ENCODE measurements at places on chromosomes 16 and 17. TPM values are rescaled to one million over a fixed set of nuclear protein-coding genes. Genes with fewer than 3 reads are reported as not detected.
A peak's percentile ranks its signal among the peaks of the same experiment; 100 is the strongest.

The ALDOC gene
- 55.0 TPM for total RNA-seq

The PYCARD gene
- total RNA-seq = 9.6 TPM

The CNEP1R1 gene
- total RNA-seq = 22.6 TPM

DNA sequence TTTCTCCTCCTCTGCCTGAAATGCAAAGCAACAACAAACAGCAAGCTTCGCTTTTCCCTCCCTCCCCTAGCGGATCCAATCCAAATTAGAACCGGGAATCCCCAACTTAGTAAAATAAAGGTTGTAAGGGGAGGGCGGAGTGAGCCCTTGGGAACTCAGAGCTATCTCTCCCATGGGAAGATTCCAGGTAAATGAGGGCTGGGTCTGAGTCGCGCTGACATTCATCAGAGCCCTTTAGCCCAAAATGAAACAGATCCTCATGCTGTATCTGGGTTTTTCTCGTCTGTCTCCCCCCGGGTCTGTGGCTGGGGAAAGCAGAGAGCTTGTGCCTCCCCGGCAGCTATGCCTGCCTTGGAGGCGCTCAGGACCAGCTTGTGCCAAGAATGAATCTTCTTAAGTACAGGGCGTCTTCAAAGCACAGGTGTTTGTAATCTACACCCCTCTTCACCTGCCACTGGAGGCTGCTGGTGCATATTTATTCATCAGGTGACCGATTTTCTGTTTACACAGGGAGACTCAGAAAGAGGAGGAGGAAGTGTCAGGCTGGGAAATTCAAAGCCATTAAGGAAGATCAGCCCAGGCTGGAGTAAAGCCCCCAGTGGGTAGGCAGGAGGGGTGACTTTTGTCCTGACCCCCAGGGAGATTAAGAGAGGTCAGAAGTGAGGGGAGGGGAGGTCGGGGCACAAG lies 55.0 kb upstream of the GSE1 start:
- ATAC-seq = no peak

The PNMT gene
- total RNA-seq = not detected

DNA sequence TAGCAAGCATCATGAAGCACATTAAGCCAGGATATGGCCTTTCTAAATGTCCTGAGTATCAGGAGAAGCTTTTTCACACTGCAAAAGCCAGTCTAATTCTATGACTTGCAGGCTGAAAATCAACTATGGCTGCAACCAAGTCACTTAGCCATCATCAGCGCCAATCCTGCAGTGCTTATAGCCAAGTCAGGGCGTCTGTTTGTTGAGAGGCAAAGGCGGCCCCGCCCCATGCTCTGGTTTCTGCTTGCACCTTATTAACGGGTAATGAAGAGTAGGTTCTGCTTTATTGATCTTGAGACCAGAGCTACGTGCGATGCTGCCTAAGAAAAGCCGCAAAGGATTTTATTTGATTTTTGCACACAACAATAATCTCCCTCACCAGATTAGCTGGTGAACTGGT lies 88.4 kb downstream of the CDH13 start:
- no peak for ATAC-seq

DNA sequence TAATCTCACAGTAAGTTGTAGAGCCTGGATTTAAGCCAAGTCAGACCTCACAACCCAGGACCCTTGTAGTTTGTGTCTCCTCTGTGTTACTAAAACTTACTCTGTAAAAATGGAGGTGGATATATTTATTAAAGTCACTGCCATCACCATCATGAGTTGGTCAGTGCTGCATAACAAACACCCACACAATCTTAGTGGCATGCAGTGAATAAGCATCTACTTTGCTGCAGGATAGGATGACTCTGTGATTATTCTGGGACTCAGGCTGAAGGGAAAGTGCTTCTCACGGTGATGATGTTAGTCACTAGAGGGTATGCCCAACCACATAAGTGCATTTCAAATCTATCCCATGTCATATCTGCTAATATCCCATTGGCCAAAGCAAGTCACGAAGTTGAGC lies 398.7 kb downstream of the XYLT1 start:
- ATAC-seq = peak; percentile 53

The ATP1B2 gene
- total RNA-seq = 0.42 TPM

DNA sequence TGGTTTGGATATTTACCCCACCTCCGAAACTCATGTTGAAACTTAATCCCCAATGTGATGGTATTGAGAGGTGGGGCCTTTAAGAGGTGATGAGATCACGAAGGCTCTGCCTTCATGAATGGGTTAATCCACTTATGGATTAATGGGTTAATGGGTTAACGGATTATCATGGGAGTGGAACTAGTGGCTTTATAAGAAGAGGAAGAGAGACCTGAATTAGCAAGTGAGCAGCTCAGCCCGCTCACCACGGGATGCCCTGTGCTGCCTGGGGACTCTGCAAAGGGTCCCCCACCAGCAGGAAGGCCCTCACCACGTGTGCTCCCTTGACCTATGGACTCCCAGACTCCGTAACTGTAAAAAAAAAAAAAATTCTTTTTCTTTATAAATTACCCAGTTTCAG lies 16.5 kb upstream of the GPRC5B start:
- ATAC-seq = no peak

DNA sequence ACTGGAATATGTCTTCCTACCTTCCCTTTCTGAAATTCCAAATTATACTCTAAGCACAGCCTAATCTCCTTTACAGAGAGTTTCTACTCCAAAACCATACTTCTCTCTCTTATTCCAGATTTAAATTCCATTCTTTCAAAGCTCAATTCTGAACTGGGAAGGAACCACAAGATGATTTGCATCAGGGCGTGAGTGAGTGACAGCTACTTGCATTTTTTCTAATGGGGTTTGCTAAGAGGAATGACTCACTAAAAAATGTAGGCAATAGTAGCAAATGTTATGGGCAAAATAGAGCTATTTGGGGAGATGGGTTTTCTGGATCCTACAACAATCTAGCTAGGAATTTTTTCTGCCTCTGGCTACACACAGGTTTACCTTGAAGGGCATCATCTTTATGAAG lies 244.6 kb upstream of the PSMD7 start:
- no peak for ATAC-seq

DNA sequence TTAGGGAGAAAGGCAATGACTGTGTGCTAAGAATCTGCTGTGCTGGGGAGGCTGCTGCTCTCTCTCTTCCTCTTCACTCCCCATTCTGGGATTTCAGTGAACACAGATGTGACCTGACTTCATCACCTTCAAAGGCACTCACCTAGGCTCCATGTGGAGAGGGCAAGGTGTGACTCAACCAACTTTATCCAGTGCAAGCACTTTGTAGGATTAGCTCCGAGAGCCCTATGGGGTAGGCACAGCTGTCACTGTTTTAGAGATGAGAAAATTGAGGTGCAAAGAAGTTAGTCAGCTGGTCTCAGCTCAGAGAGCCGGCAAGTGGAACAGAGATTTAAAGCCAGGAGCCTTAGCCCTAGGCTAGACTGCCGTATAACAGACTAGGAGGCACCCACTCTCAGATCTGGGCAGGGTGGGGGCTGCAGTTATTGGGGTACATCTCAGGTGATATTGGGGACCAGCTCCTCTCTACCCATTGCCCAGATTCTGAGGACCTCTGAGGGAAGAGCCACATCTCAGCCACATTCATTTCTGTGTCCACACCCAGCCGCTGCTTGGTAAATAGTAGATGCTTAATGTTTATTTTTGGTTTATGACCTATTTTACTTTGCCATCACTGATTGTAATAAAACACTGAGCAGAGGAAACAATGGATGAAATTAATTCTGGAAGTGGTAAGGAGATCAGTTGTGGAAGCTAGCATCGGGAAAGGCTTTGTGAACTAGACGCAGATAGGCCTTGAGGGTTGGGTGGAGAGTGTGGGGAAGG lies 138.8 kb downstream of the CCDC182 start:
- no peak for ATAC-seq

The KRTAP4-4 gene
- not detected for total RNA-seq

DNA sequence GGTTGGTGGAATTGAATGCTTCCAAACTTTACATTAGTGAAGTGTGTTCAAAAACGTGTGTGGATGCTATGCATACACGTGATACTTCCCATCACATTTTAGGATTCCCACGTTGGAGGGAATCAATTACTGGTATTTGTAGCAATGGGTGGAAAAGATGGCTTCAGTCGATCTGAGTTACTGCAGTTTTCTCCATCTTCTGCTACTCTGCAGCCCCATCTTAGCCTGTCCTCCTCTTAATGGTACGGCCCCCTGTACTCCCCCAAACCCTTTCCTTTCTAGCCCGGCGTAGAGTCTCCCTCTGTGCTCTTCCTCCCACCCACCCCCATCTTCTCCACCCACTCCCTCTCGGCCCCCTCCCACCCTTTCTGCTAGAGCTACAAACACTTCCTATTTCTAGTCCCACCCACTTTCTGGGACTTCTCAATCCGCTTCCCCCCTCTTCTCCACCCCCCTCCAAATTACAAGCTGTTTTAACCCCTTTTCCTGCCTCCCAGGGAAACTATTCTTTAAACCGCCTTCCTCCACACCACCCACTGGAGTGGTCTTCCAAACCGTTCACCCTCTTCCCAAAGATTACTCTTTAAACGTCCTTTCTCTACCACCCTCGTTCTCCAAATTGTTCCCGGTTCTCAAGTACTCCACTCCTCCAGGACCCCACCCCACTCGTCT lies 1.1 kb downstream of the CHTF8 start:
- no peak for ATAC-seq

DNA sequence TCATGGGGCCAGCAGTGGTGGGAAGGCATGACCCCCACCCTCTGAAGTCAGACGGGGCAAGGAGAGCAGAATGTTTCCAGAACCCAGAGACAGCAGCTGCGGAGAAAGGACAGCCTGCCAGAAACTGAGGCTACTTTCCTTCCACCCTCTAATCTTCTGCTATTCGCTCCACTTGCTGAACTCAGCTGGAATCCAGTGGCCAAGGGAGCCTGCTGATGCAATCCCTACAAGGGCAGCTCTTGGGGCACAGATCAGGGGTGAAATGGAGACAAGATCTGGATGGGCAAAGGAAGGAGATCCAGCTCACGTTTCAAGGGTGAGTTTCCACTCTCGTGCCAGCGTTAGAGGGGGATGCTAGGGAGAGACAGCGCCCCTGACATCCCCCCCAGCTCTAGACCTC lies 479.1 kb downstream of the SLC39A11 start:
- ATAC-seq = no peak
